ENCODE measurements at places on chromosomes 13 and 19. TPM values are rescaled to one million over a fixed set of nuclear protein-coding genes. Genes with fewer than 3 reads are reported as not detected.

DNA sequence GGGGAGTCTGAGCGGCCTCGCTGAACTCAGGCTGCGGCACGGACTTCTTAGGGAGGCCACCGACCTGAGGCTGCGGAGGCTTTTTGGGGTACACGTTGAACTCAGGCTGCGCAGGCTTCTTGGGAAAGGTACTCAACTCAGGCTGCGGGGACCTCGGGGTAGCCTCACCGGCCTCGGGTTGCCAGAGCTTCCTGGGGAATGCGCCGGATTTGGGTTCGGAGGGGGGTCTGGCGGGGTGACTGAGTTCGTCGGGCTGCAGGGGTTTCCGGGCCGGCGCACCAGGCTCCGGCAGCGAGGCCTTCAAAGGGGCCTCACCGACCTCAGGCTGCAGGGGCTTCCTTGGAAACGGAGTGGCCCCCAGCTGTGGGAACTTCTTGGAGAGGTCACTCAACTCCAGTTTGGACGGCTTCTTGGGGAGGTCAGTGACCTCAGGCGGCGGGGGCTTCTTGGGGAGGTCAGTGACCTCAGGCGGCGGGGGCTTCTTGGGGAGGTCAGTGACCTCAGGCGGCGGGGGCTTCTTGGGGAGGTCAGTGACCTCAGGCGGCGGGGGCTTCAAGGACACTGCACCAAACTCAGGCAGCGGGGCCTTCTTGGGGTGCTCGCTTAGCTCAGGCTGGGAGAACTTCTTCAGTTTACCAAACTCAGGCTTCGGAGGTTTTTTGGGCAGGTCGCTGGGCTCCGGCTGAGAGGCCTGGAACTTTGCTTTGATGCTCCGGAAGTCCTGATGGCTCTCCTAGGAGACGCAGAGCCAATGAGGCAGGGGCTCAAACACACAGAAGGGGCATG lies 3.2 kb downstream of the PRAM1 start:
- no peaks in the 10 kb centered on the region for H3K27me3 ChIP-seq
- DNase-seq: no peak
- no peak overlapping the region for H3K27ac ChIP-seq
- no peaks in the 10 kb centered on the region for H3K4me1 ChIP-seq
- no peaks in the 10 kb centered on the region for H3K36me3 ChIP-seq

GRCh38 chr19:45117167-45117594 lies 24.2 kb downstream of the PPP1R37 start:
- H3K27me3 ChIP-seq: no peaks in the 10 kb centered on the region
- DNase-seq: peak; percentile 68
- H3K4me1 ChIP-seq: peaks cover 5% of the 10 kb centered on the region
- H3K4me3 ChIP-seq: no peak overlapping the region
- H3K36me3 ChIP-seq: no peaks in the 10 kb centered on the region

GRCh38 chr13:99690426-99691174 lies 189.3 kb downstream of the TM9SF2 start:
- peak overlapping the region; percentile 10 for H3K4me3 ChIP-seq
- H3K4me1 ChIP-seq: peaks cover 32% of the 10 kb centered on the region
- DNase-seq: no peak
- H3K27ac ChIP-seq: peak overlapping the region; percentile 91

GRCh38 chr13:31843044-31843443 lies 103.7 kb downstream of the RXFP2 start:
- no peaks in the 10 kb centered on the region for H3K36me3 ChIP-seq
- DNase-seq: no peak
- H3K27me3 ChIP-seq: peaks cover 50% of the 10 kb centered on the region
- no peaks in the 10 kb centered on the region for H3K4me1 ChIP-seq

- H3K27me3 ChIP-seq: no peaks in the 10 kb centered on the region
- no peak overlapping the region for H3K4me3 ChIP-seq
- no peaks in the 10 kb centered on the region for H3K4me1 ChIP-seq
- DNase-seq: peak; percentile 85
These were observed 38.6 kb downstream of the LIG4 start for GRCh38 chr13:108176685-108177274.

- no peaks in the 10 kb centered on the region for H3K36me3 ChIP-seq
- DNase-seq: peak; percentile 90
- H3K27ac ChIP-seq: no peak overlapping the region
- H3K4me1 ChIP-seq: no peaks in the 10 kb centered on the region
- H3K27me3 ChIP-seq: no peaks in the 10 kb centered on the region
These were observed 579.5 kb downstream of the UQCRFS1 start for GRCh38 chr19:28633319-28634018.

DNA sequence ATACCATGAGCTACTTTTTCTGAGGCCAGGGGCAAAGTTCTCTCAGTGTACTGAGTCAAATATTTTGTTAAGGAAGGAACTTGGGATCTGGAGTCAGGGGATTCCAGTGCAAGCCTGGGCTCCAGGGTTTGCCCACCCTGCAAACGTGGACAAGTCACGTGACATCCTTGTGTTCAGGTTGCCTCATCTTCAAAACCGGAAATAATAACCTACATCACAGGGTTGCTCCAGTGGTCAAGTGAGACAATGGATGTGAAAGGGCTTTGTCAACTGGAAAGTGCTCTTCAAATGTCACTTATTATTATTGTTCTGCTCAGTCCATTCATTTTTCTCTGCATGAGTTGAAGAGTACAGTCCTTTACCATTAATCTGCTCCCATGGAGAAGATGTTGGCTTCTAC lies 414.9 kb downstream of the COG6 start:
- DNase-seq: no peak
- no peak overlapping the region for H3K4me3 ChIP-seq
- H3K36me3 ChIP-seq: no peaks in the 10 kb centered on the region

GRCh38 chr13:95124959-95125358 lies 176.3 kb downstream of the ABCC4 start:
- no peak overlapping the region for H3K4me3 ChIP-seq
- H3K36me3 ChIP-seq: peaks cover 28% of the 10 kb centered on the region
- H3K4me1 ChIP-seq: peaks cover 16% of the 10 kb centered on the region
- no peaks in the 10 kb centered on the region for H3K27me3 ChIP-seq

GRCh38 chr13:59468396-59468795 lies 695.3 kb downstream of the DIAPH3 start:
- no peak overlapping the region for H3K27ac ChIP-seq
- no peaks in the 10 kb centered on the region for H3K27me3 ChIP-seq
- H3K4me3 ChIP-seq: no peak overlapping the region
- DNase-seq: no peak
- H3K4me1 ChIP-seq: no peaks in the 10 kb centered on the region

DNA sequence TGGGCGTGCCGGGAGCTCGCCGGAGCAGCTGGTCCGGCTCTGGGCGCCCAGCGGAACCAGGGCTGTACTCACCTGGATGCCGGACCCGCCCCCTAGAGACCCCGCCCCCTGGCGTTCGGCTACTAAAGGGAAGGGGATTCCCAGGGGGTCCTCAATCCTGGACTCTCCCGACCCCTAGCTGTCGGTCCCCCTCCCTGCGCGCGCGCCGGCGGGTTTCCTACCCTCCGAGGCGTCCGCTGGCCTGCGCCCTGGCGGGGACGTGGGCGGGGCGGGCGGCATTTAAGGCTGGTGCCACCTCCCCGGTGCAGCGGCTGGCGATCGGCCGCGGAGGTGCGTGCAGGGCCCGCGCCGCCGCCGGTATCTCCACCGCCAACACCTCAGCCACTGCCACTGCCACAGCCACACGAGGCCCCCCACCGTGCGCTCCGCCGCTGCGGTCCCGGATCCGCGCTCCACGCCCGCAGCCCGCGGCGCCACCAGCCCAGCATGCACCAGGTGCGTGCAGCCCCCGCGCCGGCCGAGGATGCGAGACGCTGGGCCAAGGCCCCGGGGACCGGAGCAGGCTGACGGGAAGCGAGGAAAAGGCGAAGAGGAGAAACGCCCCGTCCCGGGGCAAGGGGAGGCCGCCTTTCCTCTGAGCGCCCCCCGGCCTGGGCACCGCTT lies at the start of gene ATP12A:
Gene ATP12A (plus strand): TSS at position 151 of the 663 bp plus-strand sequence. CDS start 336 bp downstream, at position 487.
- H3K27ac ChIP-seq: no peak within 1 kb of the TSS
- H3K4me1 ChIP-seq: peaks cover 6% of the 10 kb centered on the region
- H3K36me3 ChIP-seq: no peaks in the 10 kb centered on the region
- peak; percentile 92 for DNase-seq
- H3K27me3 ChIP-seq: peaks cover 10% of the 10 kb centered on the region

DNA sequence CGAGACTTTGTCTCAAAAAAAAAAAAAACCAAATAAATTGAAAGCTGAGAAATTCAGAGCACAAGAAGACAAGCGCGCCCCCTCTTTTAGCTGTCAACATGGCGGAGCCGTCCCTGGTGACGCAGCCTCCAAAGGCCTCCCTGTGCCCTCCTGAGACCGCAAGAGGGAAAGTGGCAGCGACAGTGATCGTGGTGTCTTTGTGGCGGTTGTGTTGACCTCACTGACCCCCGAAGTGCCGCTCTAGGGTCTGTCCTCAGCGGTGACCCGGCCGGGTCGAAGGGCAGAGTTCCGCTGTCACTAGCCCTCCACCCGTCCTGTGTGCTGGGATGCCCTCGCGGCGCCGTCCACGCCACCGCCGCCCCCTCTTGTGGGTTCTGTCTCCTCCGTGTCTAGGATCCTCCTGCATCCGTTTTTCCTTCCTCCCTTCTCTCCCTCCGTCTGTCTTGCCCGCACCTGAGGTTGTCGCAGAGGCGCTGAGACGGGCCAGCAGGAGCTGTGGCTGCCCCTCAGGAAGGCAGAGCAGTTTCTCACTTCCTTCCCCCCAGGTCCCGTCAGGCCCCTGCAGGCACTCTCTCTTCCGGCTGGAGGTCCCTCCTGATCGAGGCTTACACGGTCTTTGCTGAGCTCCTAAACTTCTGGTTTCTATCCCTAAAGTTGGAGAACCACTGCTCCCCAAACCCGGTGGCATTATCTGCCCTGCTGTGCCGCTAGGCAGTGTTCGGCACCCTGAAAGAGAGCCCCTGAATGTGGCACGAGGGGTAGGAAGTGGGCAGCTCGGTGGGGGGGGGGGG lies 7.2 kb downstream of the UHRF1 start:
- peaks cover 2% of the 10 kb centered on the region for H3K4me1 ChIP-seq
- no peak overlapping the region for H3K27ac ChIP-seq
- H3K27me3 ChIP-seq: no peaks in the 10 kb centered on the region
- no peak overlapping the region for H3K4me3 ChIP-seq
- H3K36me3 ChIP-seq: peaks cover 33% of the 10 kb centered on the region

- no peaks in the 10 kb centered on the region for H3K36me3 ChIP-seq
- peaks cover 2% of the 10 kb centered on the region for H3K4me1 ChIP-seq
- H3K27me3 ChIP-seq: no peaks in the 10 kb centered on the region
- H3K27ac ChIP-seq: no peak overlapping the region
These were observed 260.9 kb downstream of the MTUS2 start for GRCh38 chr13:29081036-29081435.

- H3K36me3 ChIP-seq: no peaks in the 10 kb centered on the region
- no peaks in the 10 kb centered on the region for H3K4me1 ChIP-seq
- no peak for DNase-seq
- no peak overlapping the region for H3K4me3 ChIP-seq
These were observed 85.1 kb upstream of the ABCC4 start for GRCh38 chr13:95386370-95386769.

DNA sequence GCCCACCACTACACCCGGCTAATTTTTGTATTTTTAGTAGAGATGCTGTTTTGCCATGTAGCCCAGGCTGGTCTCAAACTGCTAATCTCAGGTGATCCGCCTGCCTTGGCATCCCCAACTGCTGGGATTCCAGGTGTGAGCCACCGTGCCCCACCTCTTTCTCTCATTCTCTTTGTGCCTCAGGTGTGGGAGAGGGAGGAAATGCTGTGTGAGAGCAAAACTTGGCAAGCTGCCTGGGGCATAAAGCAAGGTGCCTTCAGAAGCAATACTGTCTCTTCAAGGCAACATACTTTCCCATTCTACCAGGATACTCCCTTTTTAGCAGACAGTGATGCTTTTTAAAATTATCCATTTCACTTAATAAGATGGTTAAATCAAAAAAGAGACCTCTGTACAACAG lies 53.2 kb upstream of the RFC3 start:
- H3K27me3 ChIP-seq: no peaks in the 10 kb centered on the region
- no peak for DNase-seq
- no peak overlapping the region for H3K27ac ChIP-seq

GRCh38 chr13:45434556-45435371 lies 16.6 kb upstream of the SLC25A30 start:
- no peaks in the 10 kb centered on the region for H3K4me1 ChIP-seq
- no peak for DNase-seq
- no peaks in the 10 kb centered on the region for H3K36me3 ChIP-seq
- H3K27ac ChIP-seq: no peak overlapping the region
- H3K4me3 ChIP-seq: no peak overlapping the region

GRCh38 chr19:14943601-14944000 lies 2.3 kb downstream of the OR7C2 start:
- DNase-seq: no peak
- no peak overlapping the region for H3K4me3 ChIP-seq
- H3K27me3 ChIP-seq: no peaks in the 10 kb centered on the region
- H3K27ac ChIP-seq: no peak overlapping the region

DNA sequence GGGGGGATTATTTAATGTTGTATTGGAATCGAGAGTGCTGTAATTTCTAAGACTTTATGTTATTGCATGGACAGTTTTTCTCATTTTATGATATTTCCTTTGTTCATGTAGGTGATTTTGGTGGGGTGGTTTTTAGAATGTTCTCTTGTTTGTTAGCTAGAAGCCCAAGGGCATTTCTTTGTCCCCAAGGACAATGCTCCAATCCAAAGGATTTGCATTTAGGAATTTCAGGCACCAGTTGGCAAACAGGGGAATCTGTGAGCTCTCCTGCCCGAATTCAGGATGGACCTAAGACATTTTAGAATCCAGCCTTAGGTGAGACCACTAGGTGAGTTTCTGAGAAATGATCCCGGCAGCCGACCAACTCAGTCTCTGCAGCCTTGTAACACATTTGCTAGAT lies 324.9 kb downstream of the KCNRG start:
- H3K36me3 ChIP-seq: no peaks in the 10 kb centered on the region
- H3K27me3 ChIP-seq: no peaks in the 10 kb centered on the region
- H3K4me1 ChIP-seq: no peaks in the 10 kb centered on the region
- H3K27ac ChIP-seq: no peak overlapping the region
- DNase-seq: no peak
- no peak overlapping the region for H3K4me3 ChIP-seq

GRCh38 chr13:80116107-80116506 lies 224.8 kb downstream of the SPRY2 start:
- no peak overlapping the region for H3K27ac ChIP-seq
- H3K27me3 ChIP-seq: no peaks in the 10 kb centered on the region
- no peak for DNase-seq
- no peaks in the 10 kb centered on the region for H3K36me3 ChIP-seq
- no peaks in the 10 kb centered on the region for H3K4me1 ChIP-seq

GRCh38 chr13:98275681-98276171 lies 98.7 kb upstream of the RNF113B start:
- peak overlapping the region; percentile 30 for H3K27ac ChIP-seq
- H3K4me1 ChIP-seq: peaks cover 38% of the 10 kb centered on the region
- no peaks in the 10 kb centered on the region for H3K27me3 ChIP-seq
- peaks cover 4% of the 10 kb centered on the region for H3K36me3 ChIP-seq
- no peak for DNase-seq

RFPL4A gene
- total RNA-seq: not detected

ZNF888 gene
- total RNA-seq: 13.7 TPM

IL12RB1 gene
- total RNA-seq: not detected

CLDN10 gene
- 7.0 TPM for total RNA-seq

KLK5 gene
- not detected for total RNA-seq

SGCG gene
- total RNA-seq: 0.27 TPM

PODNL1 gene
- 0.70 TPM for total RNA-seq

DPF1 gene
- total RNA-seq: 4.5 TPM

SIGLEC8 gene
- not detected for total RNA-seq

KRTDAP gene
- total RNA-seq: 1.8 TPM

TDRD12 gene
- total RNA-seq: 0.84 TPM

IZUMO4 gene
- total RNA-seq: 4.6 TPM
